ENCODE measurements at places on chromosomes 5 and 9.

DNA sequence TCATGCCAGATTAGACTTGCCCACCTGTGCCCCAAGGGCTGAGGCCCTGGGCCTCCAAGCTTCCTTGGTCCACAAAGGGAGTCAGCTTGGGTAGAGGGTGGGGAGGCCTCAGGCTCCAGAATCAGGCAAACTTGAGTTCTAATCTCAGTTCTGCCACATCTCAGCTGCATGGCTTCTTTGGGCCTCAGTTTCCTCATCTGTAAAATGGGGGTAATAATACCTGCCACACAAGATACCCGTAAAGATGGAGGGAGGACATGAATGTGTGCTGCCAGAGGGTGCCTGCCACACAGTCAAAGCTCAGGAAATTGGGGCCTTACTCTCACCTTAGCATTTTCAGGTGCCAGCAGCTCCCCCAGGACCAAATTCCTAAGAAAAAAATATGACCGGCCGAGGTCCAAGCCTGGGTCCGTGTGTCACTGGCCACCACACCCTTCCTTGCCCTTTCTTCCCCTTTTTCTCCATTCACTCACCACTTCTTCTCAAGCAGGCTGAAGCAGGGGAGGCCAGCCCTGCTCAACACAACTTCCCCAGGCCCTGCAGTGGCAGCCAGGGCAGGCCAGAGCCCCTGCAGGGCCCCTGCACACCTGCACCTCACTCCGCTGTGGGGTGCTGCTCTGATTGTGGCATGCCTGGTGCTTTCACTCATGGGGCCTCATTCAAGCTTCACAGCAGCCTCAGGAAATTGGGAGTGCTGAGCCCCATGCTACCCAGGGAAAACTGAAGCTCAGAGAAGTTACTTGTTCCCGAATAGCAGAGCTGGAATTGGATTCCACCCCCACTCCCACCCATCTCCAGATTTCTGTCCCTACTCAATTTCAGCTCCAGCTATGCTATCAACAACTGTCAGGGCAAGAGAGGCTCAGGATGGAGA lies 3.9 kb downstream of the RGS14 start:
- DNase-seq, result no peak

DNA sequence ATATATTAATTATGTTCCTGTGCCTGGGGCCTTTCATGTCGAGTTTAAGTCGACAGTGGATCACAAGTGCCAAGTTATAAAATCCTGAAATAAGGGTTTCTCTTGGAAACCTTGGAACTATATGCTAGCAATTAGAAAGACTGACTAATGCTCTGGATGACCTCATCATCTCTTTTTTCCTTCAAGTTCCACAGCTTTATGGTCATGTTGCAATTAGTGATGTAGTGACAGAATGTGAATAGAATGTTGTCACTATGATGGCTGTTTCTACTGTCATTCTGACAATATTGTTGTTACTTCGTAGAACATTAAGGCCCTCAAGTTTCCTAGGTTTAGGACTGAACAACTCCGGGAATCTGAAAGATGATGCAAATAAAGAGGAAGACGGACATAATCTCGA lies 368.0 kb upstream of the SEMA6A start:
- no peak for DNase-seq

DNA sequence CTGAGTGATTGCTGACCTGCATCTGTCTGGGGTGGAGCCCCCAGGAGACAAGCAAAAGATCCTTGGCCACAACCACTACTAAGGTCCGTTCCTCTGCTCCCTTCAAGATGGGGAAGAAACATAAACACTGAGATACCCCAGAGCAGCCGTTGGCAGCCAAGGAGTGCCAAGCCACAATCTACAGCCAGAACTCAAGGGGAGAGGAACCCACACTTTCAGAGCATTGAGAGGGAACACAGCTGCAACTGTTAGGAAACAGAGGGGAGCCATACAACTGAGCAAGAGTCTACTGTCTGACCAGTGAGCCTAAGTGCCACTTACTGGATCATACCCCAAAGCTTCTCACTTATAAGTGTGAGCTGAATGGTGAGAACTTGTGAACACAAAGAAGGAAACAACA lies 44.6 kb upstream of the ADRB2 start:
- no peak for DNase-seq

DNA sequence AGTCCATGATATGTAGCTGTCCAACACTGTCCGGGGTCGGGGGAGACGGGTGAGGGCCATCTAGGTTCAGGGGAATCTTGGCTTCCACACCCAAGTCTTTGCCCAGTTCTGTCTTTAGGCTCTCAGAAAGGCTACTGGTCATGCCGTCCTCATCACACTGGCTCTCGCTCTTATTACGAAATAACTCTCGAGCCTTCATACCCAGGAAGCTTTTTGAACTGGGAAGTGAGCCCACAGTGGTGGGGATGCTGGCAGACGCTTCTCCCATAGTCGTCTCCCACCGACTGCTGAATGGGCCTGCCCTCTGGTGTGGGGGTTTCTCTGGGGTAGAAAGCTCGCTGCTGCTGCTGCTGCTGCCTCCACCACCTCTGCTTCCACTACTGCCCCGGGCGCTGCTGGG lies 17.6 kb downstream of the SPACA9 start:
- DNase-seq, result no peak

Measured in fibroblast of gingiva (primary cell).